ENCODE measurements at places on chromosomes 12 and 14. TPM values are rescaled to one million over a fixed set of nuclear protein-coding genes. Genes with fewer than 3 reads are reported as not detected.

GRCh38 chr14:68577802-68578541 is 214.9 kb downstream of the ZFP36L1 start:
- no peaks in the 10 kb centered on the region for H3K27me3 ChIP-seq
- no peak overlapping the region for H3K4me3 ChIP-seq
- no peaks in the 10 kb centered on the region for H3K4me1 ChIP-seq
- no peak overlapping the region for H3K27ac ChIP-seq
- no peak for DNase-seq

DNA sequence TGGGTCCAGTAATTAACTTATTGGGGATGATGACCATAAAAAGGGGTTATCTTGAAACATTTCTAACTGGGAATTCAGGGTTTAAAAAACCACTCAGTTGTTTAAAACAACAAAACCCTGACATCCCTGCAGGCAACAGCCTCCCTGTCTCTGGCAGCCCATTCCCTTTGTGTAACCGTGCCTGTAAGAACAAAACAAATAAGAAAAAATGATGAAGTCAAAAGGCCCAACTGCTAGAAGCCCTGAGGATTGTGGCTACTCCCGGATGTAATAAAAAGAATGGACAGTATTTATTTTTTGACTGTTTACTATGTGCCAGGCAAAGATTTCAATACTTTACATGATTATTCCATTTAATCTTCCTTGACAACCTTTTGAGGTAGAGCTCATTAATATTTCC is 75.3 kb downstream of the TMCC3 start:
- no peak overlapping the region for H3K27ac ChIP-seq
- H3K4me1 ChIP-seq = no peaks in the 10 kb centered on the region
- H3K36me3 ChIP-seq = no peaks in the 10 kb centered on the region
- H3K4me3 ChIP-seq = no peak overlapping the region
- H3K27me3 ChIP-seq = no peaks in the 10 kb centered on the region

Gene DLGAP5
- total RNA-seq = 0.63 TPM

Gene PPFIBP1
- total RNA-seq = 247 TPM

Gene MYO1H
- total RNA-seq = not detected

All from aorta (tissue), 5 donors.